Esophagus squamous epithelium (tissue), 5 donors: ENCODE measurements at places on chromosomes 1 and 21.

- DNase-seq, result no peak
These were observed 13.4 kb downstream of the VANGL2 start for GRCh38 chr1:160413716-160414115.

- DNase-seq, result no peak
These were observed 80.2 kb upstream of the GREM2 start for GRCh38 chr1:240691909-240692705.

DNA sequence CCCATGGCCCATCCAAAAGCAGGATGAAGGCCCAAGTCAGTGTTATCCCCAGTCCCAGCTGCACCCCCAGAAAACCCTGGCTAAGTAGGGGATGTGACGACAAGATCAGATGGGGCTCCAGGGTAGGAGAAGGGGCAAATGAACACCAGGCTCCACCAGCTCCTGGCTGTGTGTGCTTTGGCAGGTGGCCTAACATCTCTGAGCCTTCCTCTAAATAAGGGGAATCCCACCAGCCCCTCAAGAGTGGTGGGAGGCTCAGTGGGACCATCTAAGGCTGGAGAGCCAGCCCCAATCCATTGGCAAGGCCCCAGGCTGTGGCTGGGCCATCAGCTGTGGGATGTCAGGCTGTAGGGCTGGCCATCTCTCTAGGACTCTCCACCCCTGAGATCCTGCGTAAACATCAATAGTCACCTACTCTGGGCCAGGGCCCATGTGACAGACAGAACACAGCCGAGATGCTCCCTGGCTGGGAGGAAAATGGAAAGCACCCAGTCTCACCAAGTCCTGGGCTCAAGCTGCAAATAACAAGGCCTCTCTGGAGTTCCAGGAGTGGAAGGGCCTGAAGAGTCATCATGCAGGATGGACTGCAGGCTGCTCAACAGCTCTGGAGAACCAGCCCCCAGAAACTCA lies 7.5 kb downstream of the SDC3 start:
- DNase-seq, result no peak

- DNase-seq, result no peak
These were observed 366.1 kb upstream of the PTBP2 start for GRCh38 chr1:96355521-96355920.

DNA sequence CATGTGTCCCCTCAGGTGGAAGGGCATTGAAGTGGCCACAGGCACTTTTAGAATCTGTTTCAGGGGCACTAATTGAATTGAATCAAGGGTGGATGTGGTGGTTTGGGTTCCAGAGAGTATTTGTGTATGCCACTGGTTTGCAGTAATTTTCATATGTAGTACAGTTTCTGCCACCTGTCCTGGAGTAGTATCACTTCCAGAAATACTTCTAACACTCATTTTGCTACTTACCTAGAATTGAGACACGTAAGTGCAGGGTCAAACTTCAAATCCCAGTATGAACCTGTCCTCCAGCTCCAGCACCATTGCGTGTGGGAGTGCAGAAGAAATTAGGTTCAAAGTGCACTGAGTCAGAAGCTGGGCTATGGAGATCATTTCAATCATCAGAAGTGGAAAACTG lies 26.8 kb downstream of the RSPH1 start:
- no peak for DNase-seq
